B cell (primary cell): ENCODE measurements at places on chromosomes 6 and 20. TPM values are rescaled to one million over a fixed set of nuclear protein-coding genes. Genes with fewer than 3 reads are reported as not detected.

Gene NCR2
- not detected in 2 replicates for total RNA-seq

- DNase-seq: peak; percentile 47
- H3K36me3 ChIP-seq: no peaks in the 10 kb centered on the region
- peaks cover 13% of the 10 kb centered on the region for H3K27me3 ChIP-seq
- peak overlapping the region; percentile 24 for H3K27ac ChIP-seq
- H3K4me1 ChIP-seq: peaks cover 16% of the 10 kb centered on the region
- H3K4me3 ChIP-seq: no peak overlapping the region
Observed at GRCh38 chr6:158667360-158667981, 17.6 kb downstream of the SYTL3 start.

- DNase-seq: no peak
- H3K4me3 ChIP-seq: no peak overlapping the region
- no peaks in the 10 kb centered on the region for H3K27me3 ChIP-seq
- no peak overlapping the region for H3K27ac ChIP-seq
Observed at GRCh38 chr20:20989081-20989480, 117.1 kb downstream of the LINC00237 start.

Gene CTNNBL1
- total RNA-seq: 64.7 and 64.8 TPM in 2 replicates

DNA sequence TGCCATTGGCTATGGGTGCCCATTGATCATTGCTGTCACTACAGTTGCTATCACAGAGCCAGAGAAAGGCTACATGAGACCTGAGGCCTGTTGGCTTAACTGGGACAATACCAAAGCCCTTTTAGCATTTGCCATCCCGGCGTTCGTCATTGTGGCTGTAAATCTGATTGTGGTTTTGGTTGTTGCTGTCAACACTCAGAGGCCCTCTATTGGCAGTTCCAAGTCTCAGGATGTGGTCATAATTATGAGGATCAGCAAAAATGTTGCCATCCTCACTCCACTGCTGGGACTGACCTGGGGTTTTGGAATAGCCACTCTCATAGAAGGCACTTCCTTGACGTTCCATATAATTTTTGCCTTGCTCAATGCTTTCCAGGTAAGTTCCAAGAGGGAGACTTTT lies 16.4 kb downstream of the ADGRF4 start:
- H3K27me3 ChIP-seq: no peaks in the 10 kb centered on the region
- no peaks in the 10 kb centered on the region for H3K36me3 ChIP-seq
- no peak overlapping the region for H3K4me3 ChIP-seq

DNA sequence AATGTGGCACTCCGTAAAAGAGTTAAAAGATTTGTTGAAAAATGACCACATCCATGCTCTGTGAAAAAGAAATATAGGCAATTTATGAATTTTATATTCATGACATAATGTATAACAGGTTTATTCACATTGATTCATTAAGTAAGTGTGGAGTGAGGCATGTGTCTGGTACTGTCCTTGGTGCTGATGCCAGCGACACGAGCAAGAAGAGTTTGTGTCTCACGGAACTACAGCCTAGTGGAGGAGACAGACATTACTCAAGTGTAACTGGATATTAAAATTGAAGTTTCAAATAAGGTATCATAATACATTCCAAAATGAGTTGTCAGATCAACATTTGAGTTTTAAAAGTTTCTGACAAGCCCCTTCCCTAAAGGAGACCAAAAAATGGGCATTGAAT lies 158.2 kb upstream of the PRND start:
- H3K27ac ChIP-seq: no peak overlapping the region
- no peak for DNase-seq
- no peaks in the 10 kb centered on the region for H3K36me3 ChIP-seq
- no peaks in the 10 kb centered on the region for H3K4me1 ChIP-seq
- H3K27me3 ChIP-seq: no peaks in the 10 kb centered on the region

GRCh38 chr6:31157513-31158139 lies at the start of gene CCHCR1:
Gene CCHCR1, minus strand, starts transcription at chr6:31157802. Its CDS starts 202 bp downstream, at chr6:31157600.
- DNase-seq: no peak
- peaks cover 13% of the 10 kb centered on the region for H3K4me1 ChIP-seq
- H3K36me3 ChIP-seq: peaks cover 6% of the 10 kb centered on the region
- peak within 1 kb of the TSS; percentile 77 for H3K27ac ChIP-seq
- peak within 1 kb of the TSS; percentile 1 for H3K4me3 ChIP-seq

Gene SIRPA
- total RNA-seq: 10.2 TPM in 2 replicates

- no peaks in the 10 kb centered on the region for H3K27me3 ChIP-seq
- H3K27ac ChIP-seq: no peak overlapping the region
- DNase-seq: no peak
- H3K4me1 ChIP-seq: no peaks in the 10 kb centered on the region
Observed at GRCh38 chr6:37454420-37455140, 21.6 kb downstream of the CMTR1 start.

Gene KIAA1755
- not detected in 2 replicates for total RNA-seq

DNA sequence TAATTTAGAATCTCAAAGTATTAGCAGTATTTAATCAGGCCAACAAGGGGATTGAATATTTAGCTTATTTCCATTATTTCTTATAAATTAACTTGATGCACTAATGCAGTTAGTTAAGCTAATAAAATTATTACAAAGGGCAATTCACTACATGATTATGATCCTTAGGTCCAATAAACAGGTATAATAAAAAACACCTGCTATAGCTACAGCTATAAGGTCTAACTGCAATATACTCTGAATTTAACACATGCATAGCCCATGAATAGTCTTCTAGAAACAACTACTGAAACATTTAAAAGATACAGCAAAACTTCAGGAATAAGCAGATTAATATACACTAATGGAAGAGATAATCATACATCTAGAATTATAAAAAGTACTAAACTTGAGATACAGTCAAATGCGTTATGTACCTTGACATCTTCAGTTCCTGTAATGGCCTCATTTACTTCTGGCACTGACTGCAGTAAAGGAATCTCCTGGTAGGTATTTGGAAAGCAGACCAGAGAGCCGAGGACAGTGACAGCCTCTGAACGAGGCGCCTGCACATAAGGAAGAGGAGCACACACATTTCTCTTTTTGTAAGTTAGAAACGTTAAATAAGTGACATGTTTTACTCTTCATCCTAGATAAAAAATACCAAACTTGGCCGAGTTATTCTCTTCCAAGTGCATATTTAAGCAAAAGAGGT lies 168.5 kb downstream of the INSM1 start:
- H3K27ac ChIP-seq: no peak overlapping the region
- no peak for DNase-seq
- no peak overlapping the region for H3K4me3 ChIP-seq
- no peaks in the 10 kb centered on the region for H3K36me3 ChIP-seq
- no peaks in the 10 kb centered on the region for H3K4me1 ChIP-seq
- H3K27me3 ChIP-seq: no peaks in the 10 kb centered on the region

DNA sequence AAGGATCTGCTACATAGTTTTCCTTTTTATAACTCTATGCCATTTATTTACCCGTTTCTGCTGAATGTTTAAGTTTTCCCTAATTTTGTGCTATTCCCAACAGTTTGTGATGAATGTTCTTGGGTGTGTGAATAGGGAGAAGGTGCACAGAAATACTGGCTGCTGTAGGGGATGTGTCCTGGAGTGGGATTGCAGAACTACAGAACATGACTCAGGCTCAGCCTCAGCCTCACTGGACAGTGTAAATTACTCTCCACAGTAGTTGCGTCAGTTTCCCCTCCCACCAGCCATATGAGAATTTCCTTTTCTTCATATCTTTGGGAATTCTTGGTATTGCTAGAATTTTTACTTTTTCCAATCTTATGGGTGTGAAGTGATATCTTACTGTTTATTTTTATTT lies 57.0 kb downstream of the SLX4IP start:
- H3K4me1 ChIP-seq: no peaks in the 10 kb centered on the region
- no peaks in the 10 kb centered on the region for H3K27me3 ChIP-seq
- DNase-seq: no peak
- no peak overlapping the region for H3K27ac ChIP-seq
- no peak overlapping the region for H3K4me3 ChIP-seq

GRCh38 chr6:41442800-41443501 lies 103.2 kb upstream of the FOXP4 start:
- peak; percentile 45 for DNase-seq
- H3K27ac ChIP-seq: no peak overlapping the region
- peaks cover 39% of the 10 kb centered on the region for H3K4me1 ChIP-seq
- H3K27me3 ChIP-seq: peaks cover 21% of the 10 kb centered on the region
- H3K36me3 ChIP-seq: no peaks in the 10 kb centered on the region

- no peak overlapping the region for H3K27ac ChIP-seq
- no peak overlapping the region for H3K4me3 ChIP-seq
- DNase-seq: no peak
- no peaks in the 10 kb centered on the region for H3K4me1 ChIP-seq
- no peaks in the 10 kb centered on the region for H3K36me3 ChIP-seq
- H3K27me3 ChIP-seq: no peaks in the 10 kb centered on the region
Observed at GRCh38 chr6:80183019-80183795, 76.7 kb downstream of the BCKDHB start.

GRCh38 chr6:36067374-36068011 lies 39.9 kb downstream of the MAPK14 start:
- DNase-seq: no peak
- H3K27ac ChIP-seq: no peak overlapping the region
- peaks cover 7% of the 10 kb centered on the region for H3K36me3 ChIP-seq
- H3K4me3 ChIP-seq: no peak overlapping the region
- no peaks in the 10 kb centered on the region for H3K27me3 ChIP-seq

DNA sequence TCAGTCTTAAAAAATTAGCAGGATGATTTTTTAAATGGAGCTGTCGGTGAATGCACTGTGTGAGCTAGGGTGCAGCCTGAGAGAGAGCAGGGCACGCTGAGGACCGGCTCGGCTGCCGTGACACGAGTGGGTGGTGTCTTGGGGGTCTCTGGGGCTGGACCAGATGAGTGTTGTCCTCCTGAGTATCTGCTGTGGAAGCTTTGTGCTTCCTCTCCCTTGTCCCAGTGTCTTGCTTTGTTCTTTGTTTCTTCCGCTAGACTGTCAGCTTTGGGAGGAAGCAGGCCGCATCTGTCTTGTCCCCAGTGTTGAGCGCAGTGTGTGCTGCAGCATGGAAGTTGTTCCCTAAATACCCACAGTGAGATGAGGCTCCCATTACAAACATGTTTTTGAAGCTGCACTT lies 89.4 kb downstream of the RTN4IP1 start:
- no peak overlapping the region for H3K4me3 ChIP-seq
- no peaks in the 10 kb centered on the region for H3K27me3 ChIP-seq
- H3K36me3 ChIP-seq: peaks cover 23% of the 10 kb centered on the region
- peaks cover 37% of the 10 kb centered on the region for H3K4me1 ChIP-seq

GRCh38 chr6:87669051-87669450 lies 33.0 kb downstream of the AKIRIN2 start:
- peaks cover 35% of the 10 kb centered on the region for H3K36me3 ChIP-seq
- peaks cover 6% of the 10 kb centered on the region for H3K4me1 ChIP-seq
- no peak for DNase-seq
- no peak overlapping the region for H3K4me3 ChIP-seq

Gene PARD6B
- total RNA-seq: 6.0 and 10.1 TPM in 2 replicates

Gene HLA-DOA
- 209 TPM in 2 replicates for total RNA-seq
